Suppressor macrophage treated with lipopolysaccharide for 1 hour (primary cell): ENCODE measurements at places on chromosomes 3 and 15.

DNA sequence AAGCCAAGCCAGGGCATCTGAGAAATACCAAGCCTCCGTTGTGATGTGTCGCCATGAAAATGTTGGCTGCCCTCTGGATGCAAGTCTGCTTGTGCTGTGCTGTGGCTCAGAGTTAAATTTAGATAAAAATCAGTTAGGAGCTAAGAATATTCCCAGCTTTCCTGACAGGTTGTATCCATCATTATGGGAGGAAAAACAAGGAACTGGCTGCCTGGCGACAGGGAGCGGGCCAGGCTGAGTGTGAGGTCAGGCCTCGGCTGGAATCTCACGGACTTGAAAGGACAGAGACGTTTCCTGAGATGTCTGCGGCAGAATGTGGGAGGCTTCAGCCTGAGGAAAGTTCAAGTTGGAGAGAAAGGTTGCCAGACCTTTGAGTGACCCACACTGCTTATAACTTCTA, 213.8 kb downstream of the THSD4 start:
- no peak for DNase-seq

DNA sequence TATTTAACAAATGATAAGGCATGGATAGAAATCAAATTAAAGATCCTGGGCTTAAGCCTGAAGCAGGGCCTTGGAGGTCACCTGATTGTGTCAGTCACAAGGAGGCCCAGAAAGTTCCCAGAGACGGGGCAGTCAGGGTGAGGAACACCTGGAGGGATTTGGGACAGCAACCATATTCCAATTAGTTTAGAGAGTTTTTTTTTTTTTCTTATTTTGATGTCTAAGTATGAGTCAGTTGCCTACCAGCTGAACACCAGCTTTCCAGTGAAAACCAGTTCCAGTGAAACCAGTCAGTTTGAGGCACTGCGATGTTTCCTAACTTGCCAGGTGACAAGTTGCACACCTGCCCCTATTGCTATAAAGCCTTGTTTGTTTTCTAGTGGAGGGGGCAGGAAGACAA, 350.7 kb upstream of the AZI2 start:
- no peak for DNase-seq

DNA sequence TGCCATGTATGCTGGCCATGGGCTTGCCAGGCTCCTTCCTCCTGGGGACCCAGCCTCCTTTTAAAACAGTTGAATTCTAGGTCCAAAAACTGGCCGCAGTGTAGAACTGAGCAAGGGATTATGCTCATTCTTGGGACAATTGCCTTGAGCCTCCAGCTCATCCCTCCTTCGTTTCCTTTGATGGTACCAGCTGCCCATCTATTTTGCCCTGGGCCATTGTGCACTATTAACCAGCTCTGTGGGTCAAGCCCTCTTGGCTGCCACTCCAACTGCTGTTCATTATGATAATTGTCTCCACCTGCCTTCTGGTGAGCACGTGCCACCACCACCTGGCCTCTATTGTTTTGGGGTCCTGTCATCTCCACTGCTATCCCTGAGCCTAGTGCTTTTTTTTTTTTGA, 75.8 kb upstream of the SYN2 start:
- DNase-seq, result no peak

- DNase-seq, result peak; percentile 15
Observed at GRCh38 chr15:70596354-70597055, 166.9 kb downstream of the UACA start.

GRCh38 chr3:101185341-101185740, 135.0 kb downstream of the IMPG2 start:
- DNase-seq, result no peak

DNA sequence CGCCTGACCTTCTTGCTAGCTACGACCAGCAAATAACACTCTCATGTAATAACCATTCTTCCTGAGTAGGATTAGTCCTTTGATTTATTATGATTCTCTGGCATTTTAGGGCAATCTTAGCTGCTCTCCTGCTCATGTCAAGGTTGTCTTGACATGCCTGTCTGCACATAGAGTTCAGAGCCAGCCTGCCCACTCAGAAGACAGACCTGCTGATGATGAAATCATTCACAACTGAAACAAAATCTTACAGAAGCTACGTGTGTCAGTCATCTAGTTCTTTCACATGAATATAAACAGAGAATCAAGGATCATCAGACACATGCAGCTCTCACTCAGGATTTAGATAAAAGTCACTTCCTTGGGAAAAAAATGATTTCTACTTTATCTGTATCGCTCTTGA, 173.6 kb upstream of the LYSMD4 start:
- DNase-seq, result no peak

DNA sequence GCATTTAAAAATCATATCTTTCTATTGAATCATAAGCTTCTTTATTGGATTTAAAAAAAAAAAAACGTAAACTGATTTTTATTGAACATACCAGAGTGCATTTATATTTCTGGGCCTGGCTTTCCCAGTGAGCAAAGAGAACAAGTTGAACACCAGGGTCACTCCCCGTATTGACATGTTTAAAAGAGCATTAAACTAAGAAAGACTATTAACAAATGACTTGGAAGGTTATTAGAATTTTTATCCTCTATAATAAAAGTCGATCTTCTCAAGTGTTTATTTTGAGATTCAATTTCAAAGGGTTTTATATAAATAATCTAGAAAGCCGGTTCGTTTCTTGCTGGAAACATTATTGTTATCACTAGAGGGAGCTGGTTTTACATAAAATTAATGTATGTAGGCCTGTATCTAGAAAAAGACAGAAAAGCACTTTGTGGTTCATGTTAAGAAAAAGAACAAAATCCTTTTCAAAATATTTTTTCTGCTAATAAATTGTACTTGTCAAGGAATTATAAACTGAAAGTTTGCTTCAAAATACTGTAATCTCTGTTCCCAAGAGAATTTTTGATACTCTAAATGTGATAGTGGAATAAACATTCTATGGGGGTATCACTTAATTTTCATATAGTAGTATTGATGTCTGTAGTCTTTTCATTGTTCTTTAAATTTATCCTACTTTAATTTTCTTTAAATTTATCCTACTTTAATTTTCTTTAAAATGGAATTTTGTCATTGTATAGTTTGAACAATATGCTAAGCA, 321.8 kb upstream of the MME start:
- DNase-seq, result peak; percentile 41

DNA sequence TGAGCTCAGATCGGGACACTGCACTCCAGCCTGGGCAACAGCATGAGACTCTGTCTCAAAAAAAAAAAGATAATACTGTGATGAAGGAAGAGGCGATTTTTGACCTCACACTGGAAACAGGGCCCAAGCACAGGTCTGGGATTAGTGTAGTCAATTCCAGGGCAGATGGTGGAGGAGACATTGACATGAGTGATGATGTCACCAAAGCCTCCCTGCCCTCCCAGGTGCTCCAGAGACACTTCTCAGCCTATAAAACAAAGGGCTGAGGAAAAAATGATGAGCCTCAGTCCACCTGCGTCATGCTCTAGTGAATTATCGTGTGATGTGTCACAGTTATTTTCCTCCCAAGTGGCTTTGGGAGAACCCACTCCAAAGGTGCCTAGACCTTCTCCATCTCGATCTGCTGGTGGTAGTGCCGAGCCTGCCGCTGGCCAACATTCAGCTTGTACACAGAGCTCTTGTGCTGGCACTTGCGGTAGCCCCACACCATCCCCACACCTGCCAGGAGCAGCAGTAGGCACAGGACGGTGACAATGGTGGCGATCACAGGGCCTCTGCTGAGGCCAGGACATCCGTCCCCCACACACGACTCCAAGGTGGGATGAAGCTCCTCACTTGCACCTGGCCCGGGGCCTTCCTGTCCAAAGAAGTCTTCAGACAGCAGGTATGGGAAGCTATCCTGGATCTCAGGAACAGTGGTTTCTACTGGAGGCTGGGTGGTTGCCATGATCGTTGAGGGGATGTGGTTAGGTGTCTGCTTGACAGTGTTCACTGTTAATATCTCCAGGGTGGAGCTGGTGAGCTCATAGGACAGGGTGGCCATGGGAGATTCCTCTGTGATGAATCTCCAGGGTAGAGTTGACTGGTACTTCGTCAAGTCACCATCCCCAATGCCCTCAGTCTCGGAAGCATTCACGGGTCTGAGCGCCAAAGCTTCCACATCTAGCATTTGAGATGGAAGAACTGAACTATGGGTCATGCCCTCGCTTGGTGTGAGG, 38.8 kb downstream of the CRTAP start:
- DNase-seq, result no peak

DNA sequence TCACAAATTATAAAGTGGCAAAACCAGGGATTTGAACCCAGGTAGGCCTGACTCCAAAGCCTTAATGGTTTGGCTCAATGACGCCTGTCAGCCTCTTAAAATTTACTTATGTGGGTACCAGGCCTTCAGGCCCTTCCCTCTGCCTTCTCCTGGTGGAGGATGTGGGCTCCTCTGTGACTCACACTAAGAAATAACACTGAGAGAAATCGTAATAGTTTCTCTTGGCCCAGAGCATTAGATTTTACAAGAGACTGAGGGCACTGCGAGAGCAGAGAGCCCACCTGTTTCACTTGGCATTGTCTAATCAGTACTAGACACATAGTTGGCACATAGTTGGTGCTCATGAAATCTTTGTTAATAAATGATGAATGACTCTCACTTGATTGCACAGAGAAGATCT, 505.2 kb downstream of the SHQ1 start:
- DNase-seq, result no peak

GRCh38 chr3:55190331-55190730, 262.5 kb upstream of the LRTM1 start:
- DNase-seq, result no peak

- DNase-seq, result no peak
Observed at GRCh38 chr3:56290374-56290773, 177.9 kb downstream of the ERC2 start.

- no peak for DNase-seq
Observed at GRCh38 chr15:49898097-49898496, 220.9 kb downstream of the ATP8B4 start.
